ENCODE measurements at places on chromosomes 4 and X. TPM values are rescaled to one million over a fixed set of nuclear protein-coding genes. Genes with fewer than 3 reads are reported as not detected.

Gene UCHL1
- total RNA-seq = 1,012 TPM

Gene CSAG3
- total RNA-seq = 7.4 TPM

Gene DGAT2L6
- total RNA-seq = not detected

Gene MAOA
- 2.7 TPM for total RNA-seq

- no peak for DNase-seq
- H3K4me1 ChIP-seq = no peaks in the 10 kb centered on the region
- no peak overlapping the region for H3K4me3 ChIP-seq
Observed at GRCh38 chr4:80216100-80216761, 18.9 kb downstream of the PRDM8 start.

DNA sequence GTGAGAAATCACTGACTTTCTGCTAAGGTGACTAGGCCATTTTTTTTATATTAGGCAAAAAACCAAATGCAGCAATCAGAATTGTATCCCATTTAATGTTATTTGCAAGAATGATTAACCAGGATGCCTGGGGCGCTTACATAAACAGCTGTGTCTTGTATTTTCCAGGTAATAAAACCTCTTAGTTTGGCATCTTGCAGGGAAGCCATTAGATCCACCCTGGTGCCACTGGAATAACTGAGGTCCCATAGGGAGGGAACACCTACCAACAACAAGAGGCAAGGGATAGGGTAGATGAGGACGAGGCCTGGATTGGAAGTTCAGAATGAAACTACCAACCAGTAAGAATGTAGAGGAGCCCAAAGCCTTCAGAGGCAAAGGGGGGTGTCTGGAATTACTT is 288.3 kb downstream of the ARHGAP24 start:
- no peak overlapping the region for H3K27ac ChIP-seq
- no peak for DNase-seq
- no peaks in the 10 kb centered on the region for H3K36me3 ChIP-seq

GRCh38 chr4:156765277-156765676 is 206.3 kb downstream of the PDGFC start:
- no peak overlapping the region for H3K27ac ChIP-seq
- H3K27me3 ChIP-seq = no peaks in the 10 kb centered on the region
- no peak for DNase-seq

DNA sequence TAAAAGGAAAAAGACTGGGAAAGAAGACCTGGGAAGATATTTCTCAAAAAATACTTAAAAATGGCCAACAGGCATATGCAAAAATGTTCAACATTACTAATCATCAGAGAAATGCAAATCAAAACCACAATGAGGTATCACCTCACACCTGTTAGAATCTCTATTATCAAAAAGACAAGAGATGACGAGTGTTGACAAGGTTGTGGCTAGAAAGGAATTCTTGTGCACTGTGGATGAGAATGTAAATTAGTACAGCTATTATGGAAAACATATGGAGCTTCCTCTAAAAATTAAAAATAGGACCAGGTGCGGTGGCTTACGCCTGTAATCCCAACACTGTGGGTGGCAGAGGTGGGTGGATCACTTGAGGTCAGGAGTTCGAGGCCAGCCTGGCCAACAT is 50.0 kb downstream of the C4orf46 start:
- no peaks in the 10 kb centered on the region for H3K36me3 ChIP-seq
- H3K27me3 ChIP-seq = no peaks in the 10 kb centered on the region
- DNase-seq = no peak
- no peak overlapping the region for H3K4me3 ChIP-seq
- no peak overlapping the region for H3K27ac ChIP-seq
- H3K4me1 ChIP-seq = no peaks in the 10 kb centered on the region

- no peak overlapping the region for H3K4me3 ChIP-seq
- H3K27me3 ChIP-seq = peaks cover 3% of the 10 kb centered on the region
- no peaks in the 10 kb centered on the region for H3K4me1 ChIP-seq
- H3K36me3 ChIP-seq = no peaks in the 10 kb centered on the region
- no peak for DNase-seq
Observed at GRCh38 chr4:105329081-105329480, 144.8 kb downstream of the PPA2 start.

DNA sequence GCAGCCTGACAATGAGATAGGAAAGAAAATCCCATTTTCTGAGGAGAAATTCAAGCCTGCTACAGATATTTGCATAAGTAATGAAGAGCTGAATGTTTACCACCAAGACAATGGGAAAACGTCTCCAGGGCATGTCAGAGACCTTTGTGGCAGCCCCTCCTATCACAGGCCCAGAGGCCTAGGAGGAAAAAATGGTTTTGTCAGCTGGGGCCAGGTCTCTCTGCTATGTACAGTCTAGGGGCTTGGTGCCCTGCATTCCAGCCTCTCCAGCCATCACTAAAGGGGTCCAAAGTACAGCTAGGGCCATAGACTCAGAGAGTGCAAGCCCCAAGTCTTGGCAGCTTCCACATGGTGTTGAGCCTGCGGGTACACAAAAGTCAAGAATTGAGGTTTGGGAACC is 361.6 kb upstream of the ANXA10 start:
- H3K27ac ChIP-seq = no peak overlapping the region
- no peaks in the 10 kb centered on the region for H3K4me1 ChIP-seq
- H3K36me3 ChIP-seq = peaks cover 16% of the 10 kb centered on the region
